ENCODE measurements at places on chromosomes 6 and 20. TPM values are rescaled to one million over a fixed set of nuclear protein-coding genes. Genes with fewer than 3 reads are reported as not detected.

The FLRT3 gene
- polyA plus RNA-seq = 0.71 TPM

The ID4 gene
- polyA plus RNA-seq = 19.2 TPM

The THBS2 gene
- polyA plus RNA-seq = 39.4 TPM

The ULBP2 gene
- 1.6 TPM for polyA plus RNA-seq

The PAX1 gene
- not detected for polyA plus RNA-seq

The SRPK1 gene
- polyA plus RNA-seq = 11.4 TPM

The IMPG1 gene
- 0.13 TPM for polyA plus RNA-seq

The HSF2 gene
- polyA plus RNA-seq = 3.1 TPM

The GRM4 gene
- polyA plus RNA-seq = 0.26 TPM

The HDGFL1 gene
- not detected for polyA plus RNA-seq

The PNLDC1 gene
- 0.56 TPM for polyA plus RNA-seq

The MOXD1 gene
- polyA plus RNA-seq = 0.33 TPM

The GABRR2 gene
- 0.56 TPM for polyA plus RNA-seq

The PRPH2 gene
- 0.54 TPM for polyA plus RNA-seq

The CRYBG1 gene
- polyA plus RNA-seq = 3.9 TPM

The COL10A1 gene
- not detected for polyA plus RNA-seq

The SIRPB2 gene
- polyA plus RNA-seq = 3.6 TPM

Data from adipose tissue (tissue), 3 donors.